ENCODE measurements at places on chromosomes 16 and 17.

DNA sequence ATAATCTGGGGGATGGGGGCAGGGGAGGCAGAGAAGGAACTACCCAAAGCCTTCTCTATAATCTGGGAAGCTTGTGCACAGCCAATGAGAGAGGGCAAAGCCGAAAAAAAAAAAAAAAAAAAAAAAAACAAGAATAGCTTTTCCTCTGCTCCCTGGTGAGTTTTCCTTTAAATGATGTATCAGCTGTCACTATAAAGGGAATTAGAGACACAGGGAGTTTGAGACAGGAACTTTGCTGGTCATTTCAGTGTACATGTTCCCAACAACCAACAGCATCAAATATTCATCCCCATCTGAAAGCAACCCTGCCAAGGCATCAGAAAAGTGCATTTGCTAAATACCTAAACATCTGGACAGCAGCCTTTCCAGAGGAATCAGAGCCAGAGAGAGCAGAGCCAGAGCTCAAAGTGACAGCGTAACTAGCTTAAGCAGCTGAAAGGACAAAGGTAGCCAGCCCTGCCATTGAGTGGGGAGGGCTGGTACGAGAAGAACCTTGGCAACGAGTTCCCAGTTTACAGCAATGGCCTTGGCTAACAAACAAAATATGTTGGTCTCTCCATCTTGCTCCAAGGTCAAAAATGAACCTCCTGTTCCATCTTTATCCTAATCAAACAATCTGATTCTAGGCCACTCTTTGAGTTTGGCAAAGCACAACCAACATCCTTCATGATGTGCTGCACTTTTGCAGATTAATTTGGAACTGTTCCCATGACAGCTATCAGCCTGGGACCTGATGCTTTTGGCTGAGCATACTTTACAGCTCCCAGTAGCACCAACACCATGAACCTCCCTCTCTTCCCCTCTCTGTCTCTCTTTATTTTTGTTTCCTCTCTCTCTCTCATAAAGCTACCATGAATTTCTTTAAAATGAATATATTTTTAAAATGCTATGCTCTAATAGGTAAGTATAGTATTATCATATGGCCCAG is 143.7 kb upstream of the GNAO1 start:
- DNase-seq = no peak

- no peak for DNase-seq
These were observed 275.8 kb upstream of the MAF start for GRCh38 chr16:79876332-79876730.

- no peak for DNase-seq
These were observed 835 bp downstream of the FBXL16 start for GRCh38 chr16:704552-705380.

DNA sequence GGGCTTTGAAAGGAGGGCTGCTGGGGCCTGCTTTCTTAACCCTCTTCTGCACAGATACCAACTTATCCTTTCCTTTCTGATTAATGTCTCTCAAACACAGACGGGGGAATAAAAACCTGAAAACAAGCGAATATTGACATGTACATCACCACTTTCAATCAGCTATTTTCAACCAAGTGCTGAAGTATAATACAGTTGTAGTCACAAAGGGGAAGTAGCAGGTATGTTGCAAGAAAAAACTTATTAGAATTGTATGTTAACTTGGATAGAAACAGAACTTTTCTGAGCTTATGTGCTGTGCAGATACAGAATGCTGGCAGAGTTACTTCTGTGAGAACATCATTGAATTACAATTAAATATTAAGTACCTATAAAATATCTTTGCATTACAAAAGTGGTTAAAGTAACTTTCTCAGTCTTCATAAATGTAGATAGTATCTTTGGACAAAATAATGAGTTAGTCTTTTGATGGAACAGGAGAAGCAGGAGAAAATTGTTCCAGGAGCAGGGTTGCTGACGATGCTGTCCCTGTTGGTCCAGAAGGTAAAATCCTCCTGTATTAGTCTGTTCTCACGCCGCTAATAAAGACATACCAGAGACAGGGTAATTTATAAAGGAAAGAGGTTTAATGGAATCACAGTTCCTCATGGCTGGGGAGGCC is 59.5 kb downstream of the RPTOR start:
- DNase-seq = no peak

- peak; percentile 46 for DNase-seq
These were observed 13.2 kb downstream of the COPZ2 start for GRCh38 chr17:48024149-48025039.

- DNase-seq = no peak
These were observed 84.4 kb upstream of the NUDT7 start for GRCh38 chr16:77637940-77638339.

- DNase-seq = peak; percentile 34
These were observed 7.1 kb downstream of the HAS3 start for GRCh38 chr16:69112285-69113129.

DNA sequence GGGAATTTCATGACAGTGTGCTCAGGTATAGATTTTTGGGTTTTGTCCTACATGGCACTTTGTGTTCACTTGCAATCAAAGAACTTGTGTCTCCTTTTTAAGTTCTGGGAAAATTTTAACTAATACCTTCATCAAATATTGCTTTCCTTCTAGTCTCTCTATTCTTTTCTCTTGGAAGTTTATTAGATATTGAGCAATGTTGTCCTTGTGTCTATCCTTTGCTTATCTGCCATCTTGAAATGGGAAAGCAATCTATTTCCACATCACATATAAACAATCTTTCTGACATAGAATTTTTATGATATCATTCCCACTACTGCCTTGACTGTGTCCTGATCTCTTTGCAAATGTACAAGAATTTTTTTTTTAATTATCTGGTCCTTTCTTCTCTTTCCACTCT is 4.4 kb upstream of the ABCA9 start:
- DNase-seq = no peak

GRCh38 chr17:62628831-62629555 is 1.5 kb downstream of the MRC2 start:
- no peak for DNase-seq

DNA sequence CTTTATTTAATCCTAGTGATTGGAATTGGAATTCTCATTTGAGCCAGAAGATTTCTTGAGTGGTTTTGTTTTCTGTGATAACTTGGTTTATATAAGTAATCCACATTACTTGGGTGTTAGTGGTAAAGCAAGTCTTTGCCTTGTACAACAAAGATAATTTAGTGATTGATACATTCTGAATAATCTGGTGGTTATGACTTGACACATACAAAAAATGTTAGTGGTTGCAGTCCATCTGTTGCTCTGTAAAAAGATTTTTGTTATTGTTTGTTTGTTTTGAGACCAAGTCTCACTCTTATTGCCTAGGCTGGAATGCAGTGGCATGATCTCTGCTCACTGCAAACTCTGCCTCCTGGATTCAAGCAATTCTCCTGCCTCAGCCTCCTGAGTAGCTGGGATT is 13.2 kb downstream of the OMG start:
- DNase-seq = no peak

DNA sequence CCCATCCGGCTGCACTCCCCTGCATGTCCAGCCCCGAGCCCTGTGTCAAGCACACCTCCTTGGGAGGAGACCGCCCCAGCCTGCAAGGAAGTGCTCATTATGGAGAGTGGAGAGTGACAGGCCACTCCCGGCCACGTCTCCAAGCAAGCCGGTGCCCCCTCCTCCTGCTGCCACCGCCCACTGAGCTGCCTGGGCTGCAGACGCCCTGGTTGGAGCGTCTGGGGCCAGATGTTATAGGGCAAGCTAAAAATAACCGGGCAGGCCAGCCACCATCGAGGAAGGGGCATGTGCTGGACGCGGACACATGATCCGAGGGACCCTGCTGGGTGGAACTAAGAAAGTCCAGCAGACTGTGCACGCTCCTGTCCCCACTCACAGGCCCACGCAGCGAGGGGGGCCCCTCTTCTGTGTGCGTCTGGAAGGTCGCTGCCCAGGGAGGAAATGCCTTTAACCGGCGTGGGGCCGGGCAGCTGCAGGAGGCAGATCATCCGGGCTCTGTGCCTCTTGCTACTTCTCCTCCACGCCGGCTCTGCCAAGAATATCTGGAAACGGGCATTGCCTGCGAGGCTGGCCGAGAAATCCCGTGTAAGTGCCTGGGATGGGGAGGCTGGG is at the start of gene WFDC1:
Gene WFDC1, plus strand, starts transcription at position 348 of the 612 bp plus-strand sequence. Its CDS starts 94 bp downstream, at position 442.
- DNase-seq = no peak

DNA sequence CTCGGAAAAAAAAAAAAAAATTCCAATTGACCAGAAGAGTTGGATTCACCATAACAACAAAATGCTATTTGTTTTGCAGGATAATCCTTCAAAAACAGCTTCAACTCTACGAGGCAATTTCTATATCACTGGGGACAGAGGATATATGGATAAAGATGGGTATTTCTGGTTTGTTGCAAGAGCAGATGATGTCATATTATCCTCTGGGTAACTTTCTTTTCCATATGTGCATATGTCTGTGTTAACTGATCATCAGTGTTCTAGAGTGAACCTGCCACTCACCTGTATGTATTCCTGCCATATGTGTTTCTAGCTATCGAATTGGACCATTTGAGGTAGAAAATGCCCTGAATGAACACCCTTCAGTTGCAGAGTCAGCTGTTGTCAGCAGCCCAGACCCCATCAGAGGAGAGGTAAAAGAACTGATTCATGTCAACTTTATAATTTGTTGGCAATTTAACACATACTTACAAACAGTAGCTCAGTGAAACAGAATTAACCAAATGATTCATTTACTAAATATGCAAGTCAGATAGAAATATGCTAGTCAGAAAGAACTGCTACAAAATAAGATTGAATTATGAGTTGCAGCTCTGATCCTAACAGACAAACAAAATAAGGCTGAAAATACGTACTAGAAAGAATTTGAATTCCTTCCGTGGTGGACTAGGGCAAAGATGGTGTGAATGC is 14.2 kb downstream of the ERI2 start:
- DNase-seq = no peak

GRCh38 chr17:3710951-3711383 is 12.7 kb upstream of the HASPIN start:
- DNase-seq = no peak

DNA sequence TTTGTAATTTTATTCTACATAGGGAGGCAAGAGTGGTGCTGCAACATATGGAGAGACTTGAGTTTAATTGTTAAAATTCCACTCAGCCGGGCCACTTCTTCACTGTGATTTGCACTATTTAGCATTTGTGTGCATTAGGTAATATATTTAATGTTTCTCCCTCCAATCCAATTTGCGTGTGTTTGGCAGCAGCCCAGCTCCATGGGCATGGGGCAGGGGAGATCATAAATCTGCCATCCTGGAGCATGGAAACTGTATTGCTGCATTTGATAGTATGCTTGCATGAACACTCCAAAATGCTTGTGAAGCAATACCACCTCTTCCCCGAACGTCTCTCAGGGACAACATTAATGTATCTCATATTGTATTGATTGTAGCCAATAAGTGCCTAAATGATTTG is 339.1 kb upstream of the RBFOX1 start:
- DNase-seq = no peak

- DNase-seq = no peak
These were observed 135.5 kb upstream of the CRHR1 start for GRCh38 chr17:45648642-45649041.

- DNase-seq = no peak
These were observed 25.3 kb downstream of the MGRN1 start for GRCh38 chr16:4649744-4650442.

DNA sequence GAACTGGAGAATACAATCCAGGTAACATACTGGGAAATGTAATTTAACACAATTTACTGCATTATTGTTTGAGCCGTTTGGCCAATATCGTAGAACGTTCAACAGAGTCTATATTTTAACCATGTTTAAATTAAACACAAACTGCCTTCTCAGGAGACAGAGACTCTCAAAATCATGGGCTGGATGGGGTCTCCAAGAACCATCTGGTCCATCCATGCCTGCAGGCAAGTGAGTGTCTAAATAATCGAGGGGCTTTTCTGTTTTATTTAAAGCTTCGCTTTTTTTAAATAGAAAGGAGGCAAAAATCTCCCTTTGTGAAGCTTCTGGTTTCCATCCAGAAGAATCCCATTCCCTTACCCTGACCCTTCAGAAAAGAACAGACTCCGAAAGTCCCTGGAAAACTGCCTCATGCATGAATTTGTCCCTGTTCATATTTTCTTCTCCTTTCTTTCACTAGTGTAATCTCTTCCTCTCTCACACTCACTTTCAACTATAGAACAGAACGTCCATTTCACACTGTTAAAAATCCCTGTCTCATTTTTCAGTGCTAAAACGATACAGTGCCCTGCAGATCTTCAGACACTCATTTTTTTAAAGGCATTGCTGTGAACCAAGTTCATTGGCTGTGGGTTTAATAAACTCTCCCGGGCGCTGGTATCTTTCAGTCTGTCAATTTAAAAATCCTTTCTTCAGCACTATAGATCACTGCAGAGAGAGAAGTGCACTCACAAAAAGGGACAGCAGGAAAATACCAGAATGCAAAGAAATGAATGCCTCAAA is 111.4 kb upstream of the TOM1L1 start:
- no peak for DNase-seq

GRCh38 chr17:33137426-33137825 is 145.8 kb downstream of the SPACA3 start:
- DNase-seq = no peak

GRCh38 chr16:27508476-27508875 is 41.2 kb downstream of the GTF3C1 start:
- DNase-seq = no peak

DNA sequence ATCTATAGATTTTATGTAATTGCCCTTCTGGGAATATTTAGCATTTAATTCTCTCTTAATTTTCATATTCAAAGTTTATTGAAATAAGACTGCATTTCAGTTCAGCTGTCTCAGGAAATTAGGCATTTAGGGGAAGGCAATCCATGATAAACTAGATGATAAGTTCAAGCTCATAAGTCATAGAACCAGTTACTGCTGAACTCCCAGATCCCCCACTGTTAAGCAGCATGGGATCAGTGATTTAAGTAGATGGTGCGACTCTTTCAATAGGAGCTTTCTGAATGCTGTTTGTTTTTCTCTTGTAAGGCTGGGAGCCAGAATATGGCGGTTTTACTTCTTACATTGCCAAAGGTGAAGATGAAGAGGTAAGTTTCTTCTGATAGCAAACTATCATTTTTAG is 23.8 kb downstream of the OGFOD1 start:
- DNase-seq = no peak

- DNase-seq = no peak
These were observed 4.2 kb downstream of the HID1 start for GRCh38 chr17:74968361-74968780.

- DNase-seq = no peak
These were observed 209.5 kb downstream of the CNTNAP4 start for GRCh38 chr16:76486740-76487139.

- DNase-seq = no peak
These were observed 128.1 kb downstream of the RGS9 start for GRCh38 chr17:65265276-65265675.

DNA sequence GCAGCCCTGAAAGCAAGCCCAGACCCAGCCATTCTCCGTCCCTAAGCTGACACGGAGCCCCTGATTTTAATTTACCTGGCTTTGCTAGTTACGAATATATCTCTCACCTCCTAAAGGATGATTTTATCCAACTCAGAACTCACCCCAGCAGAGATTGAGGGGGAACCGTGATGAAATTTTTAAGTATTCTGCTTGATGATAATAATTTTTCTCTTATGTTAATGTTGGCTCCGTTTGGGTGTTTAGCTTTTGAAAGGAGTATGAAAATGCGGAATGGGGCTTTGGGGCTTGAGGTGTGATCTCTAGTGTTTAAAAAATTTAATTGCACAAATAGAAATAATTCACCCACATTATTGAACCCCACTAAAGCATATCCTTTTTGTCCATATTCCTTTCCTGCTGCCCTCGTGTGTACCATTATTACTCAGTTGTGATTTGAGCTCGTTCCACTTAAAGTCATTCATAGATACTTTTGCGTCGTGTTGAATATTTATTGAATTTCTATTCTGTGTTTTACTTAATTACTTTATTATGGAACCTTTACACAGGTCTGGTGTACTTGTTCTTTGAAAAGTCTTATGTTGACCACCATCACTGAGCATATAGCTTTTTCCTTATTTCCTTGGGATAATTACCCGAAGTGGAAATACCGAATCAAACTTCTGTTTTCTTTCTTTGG is 775 bp downstream of the PRPSAP2 start:
- no peak for DNase-seq
